Activated T-helper 1 cell treated with anti-CD3 and anti-CD28 coated beads, Interleukin-12 subunit alpha, Interleukin-12 subunit beta, Interleukin-2, Interleukin-4 antibody, amounts not matched to agents 30 ng/mL and 10 ng/mL and 1 ng/mL, durations not matched to agents 14 hours and 24 hours and 36 hours (primary cell): ENCODE measurements at places on chromosomes 1 and 21. TPM values are rescaled to one million over a fixed set of nuclear protein-coding genes. Genes with fewer than 3 reads are reported as not detected.

DNA sequence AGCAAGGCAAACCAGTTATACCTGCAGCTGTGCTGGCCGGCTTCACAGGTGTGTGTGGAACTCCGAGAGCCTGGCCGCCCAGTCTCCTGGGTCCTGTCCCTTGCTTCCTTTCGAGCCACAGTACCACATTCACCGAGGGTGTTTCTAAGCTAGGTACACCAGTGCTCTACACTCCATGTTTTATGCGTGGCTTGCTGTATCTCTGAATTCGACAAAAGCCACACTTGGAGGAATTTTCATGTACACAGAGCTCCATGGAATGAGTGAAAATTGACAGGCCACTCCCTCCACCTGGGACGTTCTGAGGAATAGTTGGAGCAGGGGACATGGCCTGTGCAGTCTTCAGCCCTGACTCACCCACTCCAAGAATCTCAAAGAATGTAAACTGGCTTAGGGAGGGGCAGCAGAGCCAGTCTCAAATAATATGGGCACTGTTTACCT is 14.0 kb downstream of the ETS2 start:
- no peak for DNase-seq

- no peak for DNase-seq
These were observed 110.5 kb upstream of the COL6A1 start for GRCh38 chr21:45870851-45871615.

DNA sequence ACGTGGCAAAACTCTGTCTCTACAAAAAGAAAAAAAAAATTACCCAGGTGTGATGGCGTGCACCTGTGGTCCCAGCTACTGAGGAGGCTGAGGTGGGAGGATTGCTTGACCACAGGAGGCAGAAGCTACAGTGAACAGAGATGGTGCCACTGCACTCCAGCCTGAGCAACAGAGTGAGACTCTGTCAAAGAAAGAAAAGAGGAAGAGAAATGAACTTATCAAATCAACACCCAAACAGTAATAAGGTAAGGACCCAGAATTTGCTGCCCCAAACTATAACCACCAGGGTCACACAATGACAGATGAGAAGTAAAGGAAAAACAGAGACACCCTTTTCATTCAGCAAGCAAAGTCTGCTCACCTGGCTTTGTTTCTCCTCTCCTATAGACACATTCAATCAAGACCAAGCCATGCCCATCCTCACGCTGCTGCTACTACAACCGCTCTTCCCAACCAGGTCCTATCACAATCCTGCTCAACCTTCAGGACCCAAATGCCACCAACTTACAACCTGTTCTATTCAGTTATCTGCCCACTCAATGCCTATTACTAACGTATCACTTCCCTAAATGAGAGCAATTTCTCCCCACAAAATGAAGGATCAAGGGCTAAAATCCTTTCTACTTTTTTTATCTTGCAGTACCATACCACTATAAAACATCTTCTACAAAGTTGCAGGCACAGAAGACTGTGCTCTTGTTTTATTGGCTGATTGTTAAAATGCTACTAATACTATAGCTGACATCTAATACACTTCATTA is 183.5 kb downstream of the RERE start:
- no peak for DNase-seq

- DNase-seq = no peak
These were observed 229.2 kb downstream of the TTLL7 start for GRCh38 chr1:83769594-83770318.

DNA sequence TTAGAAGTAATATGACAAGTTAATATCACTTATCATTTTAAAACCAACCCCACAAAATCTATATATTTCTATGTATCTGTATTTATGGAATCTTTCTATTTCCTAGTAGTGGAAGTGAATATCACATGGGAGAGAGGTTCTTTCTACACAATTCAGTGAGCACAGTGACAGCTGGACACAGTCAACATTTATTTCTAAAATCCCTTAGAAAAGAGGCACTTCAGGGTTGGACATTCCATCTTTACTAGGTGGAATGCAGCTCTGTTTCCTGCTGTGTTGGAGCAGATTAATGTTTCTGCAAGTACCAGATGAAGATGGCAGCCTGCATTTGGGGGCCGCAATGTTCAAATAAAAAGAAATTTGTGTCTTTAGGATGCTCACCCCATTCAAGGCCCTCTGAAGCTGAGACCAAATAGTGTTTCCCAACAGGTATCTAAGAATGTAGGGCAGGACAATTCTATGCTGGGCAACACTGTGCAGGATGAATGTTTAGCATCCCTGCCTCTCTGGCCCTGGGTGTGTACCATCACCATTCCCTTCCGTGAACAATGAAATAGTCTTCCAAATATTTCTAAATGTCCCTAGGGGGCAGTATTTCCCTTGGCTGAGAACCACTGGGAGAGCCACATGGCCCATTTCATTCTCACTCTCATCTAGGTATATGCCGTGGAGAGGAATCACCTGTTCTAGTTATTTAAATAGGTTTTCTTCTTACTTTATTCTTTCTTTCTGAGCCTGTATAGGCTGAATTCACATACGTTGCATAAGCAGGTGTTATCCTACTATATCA is 394.8 kb downstream of the PRDM2 start:
- no peak for DNase-seq

DNA sequence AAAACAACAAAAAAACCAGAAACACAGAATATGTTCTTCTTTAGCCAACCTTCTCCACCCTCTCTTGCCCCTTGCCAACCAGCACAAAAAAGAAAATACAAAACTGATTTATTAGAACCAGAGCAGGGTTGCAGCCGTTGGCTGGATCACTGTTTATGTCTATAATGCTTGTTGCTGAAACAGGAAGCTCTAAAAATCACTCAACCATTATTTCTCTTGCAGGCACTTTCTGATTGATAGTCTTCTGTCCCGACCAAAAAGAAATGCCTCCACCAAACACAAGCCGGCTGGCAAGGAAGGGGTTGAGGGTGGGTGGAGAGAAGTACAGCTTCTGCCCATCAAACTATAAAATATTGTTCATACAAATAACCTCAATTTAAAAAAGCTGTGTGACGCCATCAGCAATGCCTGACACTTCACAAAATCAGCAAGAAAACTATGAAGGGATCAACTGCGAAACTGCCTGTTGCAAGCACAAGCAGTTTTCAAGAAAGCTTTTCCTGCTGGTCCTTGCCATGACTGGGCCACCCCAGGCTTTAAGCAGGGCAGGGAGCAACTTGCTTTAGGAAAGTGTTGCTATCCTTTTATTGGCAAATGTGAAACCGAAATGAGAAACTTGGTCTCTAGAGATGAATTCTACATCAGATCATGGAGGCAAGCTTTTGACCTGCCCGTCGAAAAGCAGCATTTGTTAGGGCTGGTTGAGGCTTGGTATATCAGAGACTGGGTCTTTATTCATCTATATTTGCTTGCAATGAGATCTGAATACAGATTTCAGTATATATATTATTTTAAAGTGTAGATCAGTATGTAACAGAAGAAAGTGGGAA is 174.2 kb downstream of the RUNX1 start:
- no peak for DNase-seq

DNA sequence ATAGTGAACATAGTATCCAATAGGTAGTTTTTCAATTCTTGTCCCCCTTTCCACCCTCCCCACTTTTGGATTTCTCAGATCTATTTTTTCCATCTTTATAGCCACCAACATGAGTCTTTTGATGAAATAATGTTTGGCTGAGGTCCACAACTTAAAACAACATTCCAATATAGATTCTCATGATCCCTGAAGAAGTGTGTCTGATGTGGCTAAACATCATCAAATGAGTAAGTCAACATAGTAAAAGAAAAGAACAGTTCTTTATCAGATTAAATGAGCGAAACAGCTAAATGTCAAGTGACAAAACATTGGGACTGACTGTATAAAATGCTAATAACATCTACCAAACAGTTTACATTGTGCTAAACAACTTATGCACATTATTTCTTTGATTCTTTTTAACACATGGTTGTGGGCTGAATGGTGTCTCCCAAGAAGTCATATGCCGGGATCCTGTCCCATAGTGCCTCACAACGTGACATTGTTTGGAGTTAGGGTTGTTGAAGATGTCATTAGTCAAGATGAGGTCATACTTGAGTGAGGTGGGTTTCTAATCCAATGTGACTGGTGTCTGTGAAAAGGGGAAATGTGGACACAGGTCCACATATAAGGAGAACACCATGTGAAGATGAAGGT is 453.6 kb downstream of the LTN1 start:
- DNase-seq = no peak

- DNase-seq = no peak
These were observed 596 bp downstream of the PADI4 start for GRCh38 chr1:17308593-17308992.

- DNase-seq = no peak
These were observed 64.5 kb upstream of the PRRC2C start for GRCh38 chr1:171420810-171421209.

DNA sequence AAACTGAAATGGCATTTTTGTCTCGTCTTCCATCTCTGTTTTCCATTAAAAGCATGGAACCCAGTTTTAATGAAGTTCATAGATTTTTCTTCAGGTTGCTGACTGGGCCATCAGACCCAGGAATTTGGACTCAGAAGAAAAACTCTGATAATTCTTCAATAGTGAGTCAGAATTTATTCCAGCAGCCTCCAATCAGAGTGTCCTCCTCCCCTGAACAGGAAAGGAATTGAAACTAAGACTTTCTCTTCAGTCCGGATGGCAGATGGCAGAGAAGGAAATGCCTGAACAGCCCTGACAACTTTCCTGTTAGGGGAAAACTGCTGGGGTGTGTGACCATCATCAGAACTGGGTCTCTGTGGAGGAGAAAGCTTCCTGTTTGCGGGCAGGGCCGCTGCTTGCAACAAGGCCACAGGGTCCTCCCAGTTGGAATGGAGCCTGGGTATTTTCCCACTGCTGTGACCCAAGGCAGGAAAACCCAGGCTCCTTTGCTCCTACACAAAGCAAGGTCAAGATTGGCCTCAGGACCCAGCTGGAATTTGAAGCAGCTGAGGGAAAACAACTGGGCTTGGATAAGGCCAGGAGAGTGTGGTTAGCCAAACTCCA is 20.7 kb downstream of the CD34 start:
- no peak for DNase-seq

DNA sequence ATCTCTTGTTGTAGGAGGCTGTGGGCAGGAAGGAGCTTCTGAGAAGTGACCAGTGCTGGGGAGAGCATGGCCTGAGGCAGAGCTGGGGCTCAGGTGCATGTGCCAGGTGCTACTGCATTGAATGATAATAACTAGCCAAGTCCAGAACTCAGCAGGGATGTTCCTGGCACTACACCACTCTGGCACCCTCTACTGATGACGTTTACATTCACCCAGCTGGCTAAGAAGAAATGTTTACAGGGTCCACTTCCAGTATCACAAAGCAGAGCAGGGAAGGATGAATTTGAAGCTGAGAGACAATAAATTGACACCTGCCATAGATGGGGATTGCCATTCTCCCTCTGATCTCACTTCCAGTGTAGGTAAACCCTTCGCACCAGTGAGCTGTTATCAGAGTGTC is 411.8 kb downstream of the SETD4 start:
- DNase-seq = no peak

GRCh38 chr1:237712082-237712481 is 178.6 kb downstream of the ZP4 start:
- DNase-seq = no peak

DNA sequence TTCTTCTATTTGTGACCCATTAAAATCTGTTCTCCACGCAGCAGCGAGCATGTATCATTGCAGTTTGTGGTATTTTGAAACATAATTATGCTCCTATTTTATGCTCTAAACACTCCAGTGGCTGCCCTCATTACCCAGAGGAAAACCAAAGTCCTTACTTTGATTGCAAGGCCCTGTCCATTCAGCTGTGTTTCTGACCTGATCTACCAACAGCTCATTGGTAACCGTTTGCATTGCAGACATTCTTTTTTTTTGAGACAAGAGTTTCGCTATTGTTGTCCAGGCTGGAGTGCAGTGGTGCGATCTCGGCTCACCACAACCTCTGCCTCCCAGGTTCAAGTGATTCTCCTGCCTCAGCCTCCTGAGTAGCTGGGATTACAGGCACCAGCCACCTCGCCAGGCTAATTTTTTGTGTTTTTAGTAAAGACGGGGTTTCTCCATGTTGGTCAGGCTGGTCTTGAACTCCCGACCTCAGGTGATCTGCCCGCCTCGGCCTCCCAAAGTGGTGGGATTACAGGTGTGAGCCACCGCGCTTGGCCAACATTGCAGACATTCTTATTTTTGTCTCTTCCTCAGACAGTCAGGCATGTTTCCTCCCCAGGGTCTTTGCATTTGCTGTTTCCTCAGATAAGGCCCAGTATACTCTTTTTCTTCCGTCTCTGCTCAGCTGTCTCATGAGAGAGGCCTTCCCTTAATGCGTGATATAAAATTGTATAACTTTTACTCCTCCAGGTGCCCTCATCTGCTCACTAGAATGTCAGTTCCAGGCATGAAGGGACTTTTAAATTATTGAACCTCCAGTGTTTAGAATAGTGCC is 32.5 kb downstream of the THRAP3 start:
- DNase-seq = no peak

GRCh38 chr21:37711286-37711829 is 204.9 kb downstream of the KCNJ6 start:
- no peak for DNase-seq

- no peak for DNase-seq
These were observed 182.8 kb downstream of the PSMG1 start for GRCh38 chr21:39000496-39000895.

- no peak for DNase-seq
These were observed 6.4 kb upstream of the SDC3 start for GRCh38 chr1:30914931-30915330.

- no peak for DNase-seq
These were observed 6.1 kb downstream of the EFNA4 start for GRCh38 chr1:155069551-155070157.

The ANKRD34A gene
- 4.8 and 5.1 TPM in 2 replicates for total RNA-seq

The RGS18 gene
- total RNA-seq = not detected in 2 replicates

The SH2D2A gene
- 283 and 286 TPM in 2 replicates for total RNA-seq

The CAMK1G gene
- total RNA-seq = 0.07 and 0.62 TPM in 2 replicates

The ADORA1 gene
- total RNA-seq = not detected in 2 replicates

The PRMT6 gene
- 27.3 and 28.2 TPM in 2 replicates for total RNA-seq

The OVAAL gene
- total RNA-seq = not detected in 2 replicates

The TEDDM1 gene
- total RNA-seq = not detected in 2 replicates

The PPIAL4G gene
- total RNA-seq = 0.05 TPM in 1 of 2 replicates, not detected in the other

The KPRP gene
- total RNA-seq = not detected in 2 replicates

The LRRC39 gene
- total RNA-seq = 0.36 and 1.0 TPM in 2 replicates

The RBM34 gene
- 120 and 127 TPM in 2 replicates for total RNA-seq

The ZYG11A gene
- total RNA-seq = 0.22 and 0.26 TPM in 2 replicates
